ENCODE measurements at places on chromosomes 1 and 21.

DNA sequence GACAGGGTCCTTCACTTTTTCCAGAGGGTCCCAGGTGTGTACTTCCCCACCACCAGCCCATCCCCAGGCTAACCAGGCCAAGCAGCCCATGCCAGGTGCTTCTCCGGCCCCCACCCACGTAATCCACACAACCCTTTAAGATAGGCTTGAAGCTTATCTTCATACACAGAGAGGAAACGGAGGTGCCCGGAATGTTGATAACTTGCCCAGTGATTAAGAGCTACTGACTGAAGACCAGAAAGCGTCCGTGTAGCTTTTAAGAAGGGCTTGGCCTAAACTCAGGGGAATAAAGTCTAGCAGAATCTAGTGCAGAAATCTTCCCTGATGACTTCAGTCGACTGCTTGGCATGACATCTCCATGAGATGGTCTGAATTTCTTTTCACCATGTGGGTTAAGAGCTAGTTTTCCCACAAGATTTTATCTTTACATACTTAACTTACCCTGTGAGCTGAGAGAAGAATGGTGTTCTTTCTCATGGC lies 138.7 kb downstream of the GALNT2 start:
- no peak for DNase-seq

DNA sequence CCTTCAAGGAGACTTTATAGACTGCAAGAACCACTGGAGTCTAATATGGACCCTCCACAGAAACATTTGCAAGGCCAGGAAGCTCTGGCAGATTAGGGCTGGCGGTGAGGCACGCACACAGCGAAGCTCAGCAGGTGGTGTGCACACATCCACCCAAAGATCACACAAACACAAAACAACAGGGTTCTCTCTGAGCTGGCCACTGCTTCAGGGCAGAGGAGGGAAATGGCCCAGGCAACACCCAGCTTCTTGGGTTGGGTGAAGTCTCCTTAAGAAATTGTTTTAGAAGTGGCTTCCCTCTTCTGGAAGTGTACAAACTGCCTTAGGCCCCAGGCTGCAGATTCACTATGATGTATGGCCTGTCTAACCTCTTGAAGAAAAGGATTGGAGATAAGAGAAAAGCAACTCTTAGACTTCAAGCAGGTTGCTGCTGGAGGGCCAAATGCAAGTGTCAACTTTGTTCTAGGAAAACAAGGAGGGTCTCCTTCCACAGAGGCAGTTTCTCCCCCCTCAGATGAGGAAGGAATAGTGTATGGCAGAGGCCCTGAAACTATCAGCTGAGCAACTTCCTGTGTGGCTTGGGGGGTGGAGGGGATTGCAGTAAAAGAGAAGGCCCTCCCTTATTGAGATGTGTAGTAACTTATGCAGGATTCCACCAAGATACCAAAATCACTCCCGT lies 2.0 kb downstream of the RCSD1 start:
- DNase-seq, result peak; percentile 38

DNA sequence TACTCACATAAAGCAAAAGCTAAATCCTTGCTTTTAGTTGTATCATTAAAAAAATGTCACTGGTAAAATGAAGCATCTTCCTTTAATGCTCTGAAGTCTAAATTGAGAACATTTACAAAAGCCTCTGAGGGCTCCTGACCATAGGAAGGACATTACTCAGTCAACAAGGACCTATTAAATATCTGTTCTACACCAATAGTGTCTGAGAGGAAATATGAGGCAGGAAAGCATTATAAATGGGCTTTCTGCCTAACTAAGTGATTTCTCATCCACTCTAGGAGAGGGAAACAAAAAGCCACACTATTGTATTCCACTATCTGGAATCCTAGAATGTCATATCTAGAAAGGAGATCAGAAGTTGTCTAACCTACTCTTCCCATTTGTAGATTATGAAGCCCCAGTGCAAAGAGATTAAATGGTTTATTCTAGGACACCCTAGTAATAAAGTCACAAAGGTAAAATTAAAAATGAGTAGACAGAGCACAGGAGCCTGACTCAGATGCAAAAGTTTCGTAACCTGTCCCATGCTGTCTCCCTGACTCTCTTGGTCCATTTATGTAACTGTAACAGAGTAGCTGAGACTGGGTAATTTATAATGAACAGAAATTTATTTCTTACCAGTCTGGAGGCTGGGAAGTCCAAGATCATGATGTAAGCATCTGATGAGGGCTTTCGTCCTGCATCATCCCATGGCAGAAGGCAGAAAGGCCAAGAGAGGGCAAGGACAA lies 17.6 kb downstream of the RGS1 start:
- DNase-seq, result no peak

GRCh38 chr1:234342774-234343173 lies 30.5 kb upstream of the COA6 start:
- DNase-seq, result no peak

GRCh38 chr1:201941420-201942128 lies 4.8 kb downstream of the LMOD1 start:
- no peak for DNase-seq

DNA sequence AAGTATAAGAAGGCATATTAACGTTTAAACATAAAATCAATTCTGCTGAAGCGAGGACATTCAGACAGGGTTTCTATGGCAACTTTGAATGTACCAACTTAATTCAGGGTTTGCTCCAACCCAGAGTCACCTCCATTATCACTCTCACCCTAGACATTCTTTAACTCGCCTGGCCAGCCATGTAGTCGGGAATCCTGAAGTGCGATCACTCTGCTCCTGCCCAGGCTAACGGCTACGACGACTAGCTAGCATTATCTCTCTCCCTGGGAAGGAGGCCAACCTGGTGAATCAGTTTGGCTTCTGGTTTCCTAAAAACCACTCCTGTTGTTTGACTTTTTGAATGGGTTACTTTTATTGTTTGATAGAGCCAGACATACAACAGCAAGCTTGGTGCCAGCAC lies 38.9 kb upstream of the ZBTB18 start:
- DNase-seq, result no peak

GRCh38 chr1:95551201-95551600 lies 317.2 kb downstream of the RWDD3 start:
- DNase-seq, result no peak

DNA sequence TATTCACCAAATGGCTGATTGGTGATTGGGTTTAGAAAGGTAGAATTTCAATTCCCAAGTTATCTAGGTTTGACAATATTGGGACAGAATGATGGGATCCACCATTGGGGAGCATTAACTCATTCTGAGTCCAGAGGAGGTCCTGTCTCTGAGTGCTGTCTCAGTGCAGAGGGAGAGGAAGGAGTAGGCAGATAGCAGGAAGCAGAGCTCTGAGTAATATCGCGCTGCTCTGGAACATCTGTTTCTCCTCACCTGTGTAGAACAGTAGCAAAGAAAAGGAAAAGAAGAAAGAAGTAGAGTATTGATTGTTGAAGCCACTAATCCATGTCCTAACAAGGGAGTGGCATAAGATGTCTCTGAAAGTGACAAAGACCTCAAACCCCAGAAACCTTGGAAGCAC lies 1657.8 kb downstream of the MRPL39 start:
- no peak for DNase-seq

- no peak for DNase-seq
These were observed 752.1 kb downstream of the NCAM2 start for GRCh38 chr21:21750124-21750825.

- DNase-seq, result no peak
These were observed 102.4 kb downstream of the BRINP2 start for GRCh38 chr1:177273141-177273540.

GRCh38 chr1:178166429-178167024 lies 72.6 kb downstream of the RASAL2 start:
- no peak for DNase-seq

- DNase-seq, result no peak
These were observed 121.6 kb upstream of the IRF2BP2 start for GRCh38 chr1:234731569-234732085.

- no peak for DNase-seq
These were observed 92.6 kb downstream of the NID1 start for GRCh38 chr1:235972311-235972689.

- DNase-seq, result no peak
These were observed 79.5 kb downstream of the FASLG start for GRCh38 chr1:172738389-172738788.

DNA sequence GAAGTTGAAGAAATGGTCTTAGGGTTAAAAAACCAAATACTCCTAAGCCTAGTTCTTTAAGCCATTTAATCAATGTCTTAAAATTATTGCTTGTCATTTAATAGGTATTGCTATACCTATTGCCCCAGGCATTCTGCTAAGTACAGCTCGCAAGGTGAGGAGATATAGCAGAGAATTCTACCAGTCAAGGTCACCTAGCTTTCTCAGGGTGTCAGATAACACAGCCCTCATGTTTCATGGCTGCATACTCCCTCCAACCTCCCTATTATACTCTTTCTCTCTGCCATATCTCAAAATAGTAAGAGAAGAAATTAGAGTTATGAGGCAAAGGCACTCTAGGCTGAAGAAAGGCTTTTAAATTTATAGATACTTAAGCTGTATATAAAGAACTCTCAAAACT lies 68.4 kb upstream of the GPR88 start:
- DNase-seq, result no peak

DNA sequence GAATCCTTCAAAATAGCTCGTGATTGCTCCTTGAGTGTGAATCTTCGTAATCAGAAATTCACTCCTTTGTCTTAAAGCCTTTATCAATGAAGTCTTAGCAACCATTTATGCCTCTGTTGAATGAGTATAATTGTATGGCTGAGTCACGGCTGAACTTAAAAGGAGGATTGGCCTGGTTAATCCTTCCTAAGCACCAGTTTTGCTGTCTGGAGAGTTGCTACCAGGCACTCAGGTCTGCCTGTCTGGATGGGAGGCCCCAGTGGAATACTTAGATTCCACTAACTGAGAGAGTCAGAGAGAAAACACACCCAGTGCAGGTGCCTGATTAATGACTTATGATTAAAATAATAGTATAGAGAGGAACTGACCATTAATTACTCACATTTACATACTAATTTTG lies 7.6 kb upstream of the HHAT start:
- DNase-seq, result no peak

- no peak for DNase-seq
These were observed 205.5 kb downstream of the RPS6KC1 start for GRCh38 chr1:213256438-213257087.

GRCh38 chr1:52792036-52792435 lies 50.5 kb upstream of the ZYG11A start:
- DNase-seq, result no peak

GRCh38 chr1:161733526-161733925 lies 12.2 kb downstream of the FCRLB start:
- no peak for DNase-seq

DNA sequence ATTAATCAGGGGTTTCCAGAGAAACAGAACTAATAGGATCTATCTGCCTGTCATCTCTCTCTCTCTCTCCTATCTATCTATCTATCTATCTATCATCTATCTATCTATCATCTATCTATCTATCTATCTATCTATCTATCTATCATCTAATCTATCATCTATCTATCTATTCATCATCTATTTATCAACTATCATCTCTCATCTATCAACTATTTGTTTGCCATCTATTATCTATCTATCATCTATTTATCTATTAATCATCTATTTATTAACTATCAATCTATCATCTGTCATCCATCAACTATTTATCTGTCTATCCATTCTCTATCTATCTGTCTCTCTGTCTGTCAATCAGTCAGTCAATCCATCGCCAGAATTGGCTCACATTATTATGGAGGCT lies 70.0 kb upstream of the MRPS6 start:
- DNase-seq, result no peak

DNA sequence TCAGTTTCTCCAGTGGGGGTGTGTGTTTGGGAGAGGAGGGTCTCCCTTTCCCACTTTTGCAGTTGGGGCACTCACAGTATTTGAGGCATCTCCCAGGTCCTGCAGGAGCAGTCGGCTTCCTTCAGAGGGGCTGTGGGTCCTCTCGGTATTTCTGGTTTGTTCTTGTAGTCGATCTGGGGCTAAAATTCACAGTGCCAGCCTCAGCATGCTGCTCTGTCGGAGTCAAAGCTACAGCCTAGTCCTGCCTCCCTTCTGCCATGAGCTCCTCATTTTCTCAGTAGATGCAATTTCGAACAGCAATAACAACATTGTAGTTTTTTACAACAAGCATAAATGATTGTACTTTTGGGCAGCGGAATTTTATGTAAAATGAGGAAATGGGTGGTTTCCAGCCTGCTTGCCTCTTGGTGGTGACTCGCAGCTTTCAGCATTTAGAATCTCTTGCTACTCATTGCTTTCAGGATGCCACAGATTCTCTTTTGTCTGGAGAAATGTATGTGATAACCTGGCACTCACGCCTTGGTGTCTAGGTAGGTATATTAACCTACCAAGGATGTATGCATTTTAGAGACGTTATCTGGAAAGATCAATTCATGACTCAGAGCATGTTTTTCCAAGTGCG lies 82.4 kb upstream of the C21orf91 start:
- no peak for DNase-seq

DNA sequence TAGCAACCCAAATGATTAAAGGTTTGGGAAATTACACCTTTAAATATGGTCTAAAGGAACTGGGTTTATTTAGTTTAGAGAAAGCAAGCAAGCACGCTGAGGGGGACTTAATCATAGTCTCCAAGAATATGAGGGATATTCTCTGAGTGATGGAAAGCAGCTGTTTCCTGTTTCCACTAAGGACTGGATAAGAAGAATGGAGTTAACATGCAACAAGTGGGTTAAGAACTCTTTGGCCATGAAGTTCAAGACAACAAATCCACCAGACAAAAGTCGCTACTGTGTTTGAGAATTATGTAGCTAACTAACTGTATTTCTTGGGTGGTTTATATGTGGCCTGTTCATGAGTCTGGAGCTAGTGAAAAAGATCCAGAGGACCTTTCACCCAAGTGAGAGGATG lies 85.7 kb downstream of the TGFB2 start:
- DNase-seq, result no peak

- DNase-seq, result peak; percentile 91
These were observed 40.5 kb downstream of the PATJ start for GRCh38 chr1:61782771-61783170.

GRCh38 chr1:244863491-244864252 lies 671 bp downstream of the HNRNPU start:
- peak; percentile 65 for DNase-seq

DNA sequence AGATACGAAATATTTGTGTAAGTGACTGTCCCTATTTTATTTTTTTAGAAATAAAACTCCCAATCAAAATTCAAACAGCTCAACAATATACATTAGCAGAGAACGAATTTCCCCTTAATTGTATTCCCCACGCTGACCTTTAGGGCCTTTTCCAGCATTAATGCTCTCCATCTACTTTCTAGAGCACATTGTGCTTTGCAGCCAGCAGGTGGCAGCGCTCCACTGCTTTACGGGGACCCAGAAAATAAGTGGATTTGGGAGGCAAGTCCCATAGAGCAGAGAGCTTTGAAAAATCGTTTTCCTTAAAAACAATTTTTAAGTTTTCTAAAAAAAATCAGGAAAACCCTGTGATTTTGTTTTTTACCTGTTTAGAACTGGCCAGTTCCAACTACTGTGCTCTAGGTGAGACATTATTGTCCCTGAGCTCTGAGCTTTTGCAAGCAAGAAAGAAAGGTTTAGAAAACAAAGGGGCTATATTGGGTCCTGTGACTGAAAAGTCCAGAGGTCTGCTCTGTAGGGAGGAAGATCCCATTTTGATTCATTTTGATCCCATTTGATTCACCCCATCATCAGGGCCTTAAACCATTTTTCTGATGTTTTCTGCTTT lies 144.4 kb upstream of the ZNF644 start:
- DNase-seq, result peak; percentile 19

DNA sequence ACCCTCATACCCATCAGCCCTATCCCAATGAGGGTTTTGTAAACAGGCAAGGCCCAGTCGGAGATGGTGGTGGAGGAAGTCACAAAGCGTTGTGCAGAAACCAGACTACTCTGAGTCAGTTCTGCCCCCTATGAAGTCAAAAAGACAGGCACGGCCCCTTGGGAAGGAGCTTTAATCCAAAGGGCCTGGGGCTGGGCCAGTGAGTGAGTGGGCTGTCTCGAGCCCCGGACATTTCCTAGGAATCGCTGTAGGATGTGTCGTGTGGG lies 442 bp upstream of the AHCYL1 start:
- DNase-seq, result no peak

Measured in CD4-positive, alpha-beta memory T cell (primary cell).